ENCODE measurements at places on chromosomes 6 and 20.

DNA sequence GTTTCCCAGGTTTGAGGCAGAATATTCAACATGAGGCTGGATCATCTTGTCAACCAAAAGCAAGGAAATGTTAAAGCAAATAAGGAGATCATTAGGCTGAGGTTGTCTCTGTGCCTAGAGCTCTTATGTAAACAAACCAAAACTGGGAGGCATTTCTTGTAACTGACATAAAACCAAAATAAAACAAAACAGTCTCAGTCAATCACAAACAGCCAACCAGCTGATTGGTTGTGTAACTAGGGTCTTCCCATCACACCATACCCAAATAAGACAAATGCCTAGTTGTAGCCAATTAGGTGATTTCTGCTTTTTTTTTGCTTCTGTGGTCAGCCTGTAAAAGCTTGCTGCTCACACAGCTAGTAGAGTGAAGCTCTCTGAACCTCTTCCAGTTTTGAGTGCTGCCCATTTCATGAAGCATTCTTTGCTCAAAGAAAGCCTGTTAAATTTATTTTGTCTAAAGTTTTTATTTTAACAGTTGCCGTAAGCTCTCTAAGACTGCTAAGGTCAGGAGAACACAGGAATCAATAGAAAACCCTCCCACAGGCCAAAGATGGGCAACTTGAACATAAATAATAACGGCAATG, 8.9 kb upstream of the FITM2 start:
- peak; percentile 39 for DNase-seq

GRCh38 chr6:56806368-56806767, 148.5 kb upstream of the BEND6 start:
- no peak for DNase-seq

DNA sequence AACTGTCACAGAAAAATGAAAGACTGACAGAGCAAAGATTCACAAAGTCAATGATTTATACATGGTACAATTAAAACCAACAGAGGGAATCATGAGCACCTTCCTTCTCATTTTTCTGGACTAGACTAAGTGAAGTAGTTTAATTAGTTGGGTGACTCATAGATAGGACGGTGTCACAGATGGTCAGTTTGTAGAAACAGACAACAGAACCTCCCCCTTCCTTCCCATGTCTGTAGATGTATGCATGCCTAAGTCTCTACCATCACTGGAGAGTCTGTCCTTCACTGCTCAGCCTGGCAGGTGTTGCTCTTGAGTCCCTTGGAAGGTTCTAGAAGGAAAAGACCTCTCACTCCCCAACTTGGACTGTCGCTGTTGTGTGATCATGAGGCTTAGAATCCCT, 75.4 kb upstream of the EEF1E1 start:
- DNase-seq, result no peak

GRCh38 chr6:45424451-45424861, 46.7 kb upstream of the SUPT3H start:
- peak; percentile 36 for DNase-seq

DNA sequence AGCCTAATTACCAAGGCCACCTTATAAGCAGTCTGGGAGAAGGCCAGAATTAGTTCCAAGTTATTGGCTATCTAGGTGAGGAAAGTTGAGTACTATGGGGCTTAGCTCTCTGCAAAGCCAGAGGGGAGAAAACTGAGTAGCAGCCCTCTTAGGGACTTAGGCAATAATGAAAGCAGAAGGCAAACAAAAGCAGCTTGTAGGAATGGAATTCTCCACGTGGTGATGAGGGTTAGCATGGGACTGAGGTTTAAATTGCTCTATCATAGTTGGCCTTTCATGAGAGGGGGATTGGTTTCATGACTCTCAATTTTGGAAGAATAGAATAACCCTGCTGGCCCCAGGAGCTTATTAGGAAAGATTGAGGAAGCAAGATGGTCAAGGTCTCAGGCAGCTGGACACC, 7.0 kb upstream of the UBE2J1 start:
- no peak for DNase-seq

- no peak for DNase-seq
Measured at GRCh38 chr20:11454966-11455799, 462.5 kb upstream of the BTBD3 start.

GRCh38 chr20:50214226-50215024, 23.8 kb downstream of the CEBPB start:
- DNase-seq, result no peak

- no peak for DNase-seq
Measured at GRCh38 chr6:45679631-45680030, 301.9 kb upstream of the SUPT3H start.

DNA sequence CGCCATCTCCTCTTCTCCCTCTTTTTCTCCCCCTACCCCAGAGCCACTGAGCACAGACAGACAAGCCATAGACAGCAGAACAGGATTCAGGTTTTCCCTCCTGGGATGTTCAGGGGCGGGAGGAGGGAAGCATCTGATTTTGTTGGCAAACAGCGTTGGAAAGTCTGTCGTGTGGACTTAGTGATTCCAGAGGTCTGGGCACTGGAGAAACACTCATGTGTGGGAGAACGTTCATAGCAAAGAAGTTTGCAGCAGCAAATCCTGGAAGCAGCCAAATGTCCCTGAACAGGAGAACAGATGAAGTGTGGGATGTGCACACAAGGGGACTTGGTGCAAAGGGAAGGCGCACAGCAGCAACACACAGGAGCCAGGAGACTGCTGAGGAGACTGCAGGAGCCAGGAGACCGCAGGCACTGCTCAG, 264.1 kb upstream of the CDYL start:
- DNase-seq, result no peak

Data from MM.1S (cell line).